Activated CD8-positive, alpha-beta memory T cell treated with anti-CD3 and anti-CD28 coated beads for 36 hours (primary cell): ENCODE measurements at places on chromosomes 6 and 20. TPM values are rescaled to one million over a fixed set of nuclear protein-coding genes. Genes with fewer than 3 reads are reported as not detected.

Gene FOXF2
- total RNA-seq: not detected

Gene LSM2
- total RNA-seq: 166 TPM

Gene AFDN
- total RNA-seq: 25.5 TPM

Gene SLC17A4
- total RNA-seq: not detected

Gene NDUFAF5
- 33.8 TPM for total RNA-seq

Gene COX4I2
- not detected for total RNA-seq

Gene FAM184A
- total RNA-seq: 2.8 TPM

Gene OLIG3
- not detected for total RNA-seq

Gene SLC22A7
- not detected for total RNA-seq

Gene BPIFB2
- total RNA-seq: not detected

Gene UBD
- total RNA-seq: 1.8 TPM

Gene BTBD9
- 9.2 TPM for total RNA-seq

Gene FRS3
- total RNA-seq: 4.0 TPM

Gene PLCB4
- not detected for total RNA-seq

Gene DPM1
- total RNA-seq: 80.8 TPM

Gene FAM50B
- total RNA-seq: 7.5 TPM

Gene RNF114
- total RNA-seq: 63.8 TPM

Gene GPLD1
- 0.48 TPM for total RNA-seq

Gene SLC25A27
- 1.5 TPM for total RNA-seq

Gene TRIM10
- total RNA-seq: not detected

Gene CCDC170
- total RNA-seq: not detected

Gene GZF1
- 12.2 TPM for total RNA-seq

Gene TCP1
- total RNA-seq: 621 TPM

Gene CDK19
- 10.1 TPM for total RNA-seq

Gene EYS
- total RNA-seq: not detected

Gene SPATS1
- not detected for total RNA-seq

Gene VIP
- total RNA-seq: not detected

Gene MRAP2
- not detected for total RNA-seq

Gene RBPJL
- not detected for total RNA-seq
